ENCODE measurements at places on chromosomes 5 and 9. TPM values are rescaled to one million over a fixed set of nuclear protein-coding genes. Genes with fewer than 3 reads are reported as not detected.

SLC23A1 gene
- total RNA-seq = not detected

PHF24 gene
- under 0.01 TPM for total RNA-seq

PCDHB3 gene
- total RNA-seq = 1.6 TPM

QRFP gene
- not detected for total RNA-seq

PCDHB10 gene
- 2.6 TPM for total RNA-seq

FNBP1 gene
- total RNA-seq = 21.9 TPM
